ENCODE measurements at places on chromosomes 12 and 14.

DNA sequence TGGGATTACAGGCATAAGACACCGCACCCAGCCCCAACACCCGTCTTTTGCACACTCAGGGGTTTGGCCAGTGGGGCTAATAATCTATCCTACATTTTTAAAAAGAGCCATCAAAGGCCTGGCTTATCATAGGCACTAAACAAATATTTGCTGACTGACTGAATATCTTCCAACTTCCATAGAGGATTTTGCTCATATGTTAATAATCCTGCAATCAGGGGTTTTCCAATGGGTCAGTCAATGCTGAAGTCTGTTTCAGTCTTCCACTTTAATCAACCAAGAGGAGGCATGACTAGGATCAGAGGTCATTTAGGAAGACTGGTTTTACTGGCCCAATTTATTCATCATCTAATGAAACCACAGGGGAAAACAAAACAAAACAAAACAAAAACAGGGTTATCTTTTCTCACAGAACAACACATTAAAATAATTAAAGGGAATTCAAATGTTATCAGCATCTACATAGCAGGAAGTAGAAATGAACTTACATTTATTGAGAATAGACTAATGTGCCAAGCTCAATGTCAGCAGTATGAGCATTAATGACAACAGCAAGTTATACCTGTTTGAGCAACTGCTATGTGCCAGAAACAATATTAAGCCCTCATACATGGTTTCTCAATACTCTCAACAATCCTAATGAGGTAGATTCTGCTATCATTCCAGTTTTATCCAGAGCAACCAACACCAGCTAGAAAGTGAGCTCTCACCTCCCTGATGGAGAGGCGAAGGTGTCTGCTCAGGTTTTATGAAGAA is 372.2 kb downstream of the EGLN3 start:
- no peak for DNase-seq

- peak; percentile 81 for DNase-seq
These were observed 5.4 kb downstream of the PLEKHH1 start for GRCh38 chr14:67538501-67538900.

GRCh38 chr14:104576970-104577332 is 2.6 kb upstream of the C14orf180 start:
- DNase-seq: no peak

DNA sequence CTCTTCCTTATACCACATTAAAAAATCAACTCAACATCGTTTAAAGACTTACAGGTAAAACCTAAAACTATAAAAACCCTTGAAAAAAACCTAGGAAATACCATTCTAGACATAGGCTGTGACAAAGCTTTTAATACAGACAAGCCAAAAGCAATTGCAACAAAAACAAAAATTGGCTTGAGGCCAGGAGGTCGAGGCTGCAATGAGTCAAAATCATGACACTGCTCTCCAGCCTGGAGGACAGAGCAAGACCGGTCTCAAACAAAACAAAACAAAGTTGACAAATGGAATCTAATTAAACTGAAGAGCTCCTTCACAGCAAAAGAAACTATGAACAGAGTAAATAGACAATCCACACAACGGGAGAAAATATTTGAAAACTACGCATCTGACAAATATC is 1057.8 kb downstream of the FSCB start:
- DNase-seq: no peak

DNA sequence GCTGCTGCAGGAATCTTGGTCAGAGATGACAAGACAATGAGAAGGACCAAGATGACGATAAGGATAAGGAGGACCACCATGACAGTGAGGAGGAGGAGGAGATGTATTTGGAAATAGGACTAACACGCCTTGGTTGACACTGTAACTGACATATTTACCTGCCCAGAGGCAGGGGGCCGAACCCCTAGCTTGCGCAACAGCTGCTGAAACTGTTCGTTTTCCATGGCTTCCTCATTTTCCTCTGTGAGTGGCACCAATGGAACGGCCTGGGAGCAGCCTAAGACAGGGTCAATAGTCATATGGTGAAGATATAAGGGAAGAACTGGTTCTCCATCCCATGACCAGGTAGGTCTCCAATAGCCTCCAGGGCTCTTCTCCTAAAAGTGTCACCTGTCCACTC is 28.8 kb downstream of the TIMELESS start:
- no peak for DNase-seq

GRCh38 chr14:65821224-65821753 is 408.8 kb downstream of the FUT8 start:
- DNase-seq: no peak

- DNase-seq: no peak
These were observed 114.8 kb upstream of the FLRT2 start for GRCh38 chr14:85415015-85415712.

DNA sequence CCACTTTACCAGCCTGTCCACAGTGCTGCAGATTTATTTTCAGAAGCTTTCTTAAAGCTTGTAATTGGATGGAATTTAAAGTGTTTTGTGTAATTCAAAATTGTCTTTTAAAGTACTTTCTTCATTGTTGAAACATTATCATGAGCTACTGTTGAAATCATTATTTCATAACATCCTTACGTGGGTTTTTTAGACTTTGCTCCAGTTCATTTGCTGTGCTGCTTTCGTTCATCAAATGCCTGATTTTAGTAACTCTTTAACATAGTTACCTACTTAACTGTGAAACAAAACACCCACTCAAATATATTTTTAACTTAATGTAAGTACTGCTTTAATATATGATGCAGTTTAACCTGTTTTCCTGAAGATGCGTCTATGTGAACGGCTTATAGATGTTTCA is 47.5 kb downstream of the PIWIL1 start:
- DNase-seq: no peak

DNA sequence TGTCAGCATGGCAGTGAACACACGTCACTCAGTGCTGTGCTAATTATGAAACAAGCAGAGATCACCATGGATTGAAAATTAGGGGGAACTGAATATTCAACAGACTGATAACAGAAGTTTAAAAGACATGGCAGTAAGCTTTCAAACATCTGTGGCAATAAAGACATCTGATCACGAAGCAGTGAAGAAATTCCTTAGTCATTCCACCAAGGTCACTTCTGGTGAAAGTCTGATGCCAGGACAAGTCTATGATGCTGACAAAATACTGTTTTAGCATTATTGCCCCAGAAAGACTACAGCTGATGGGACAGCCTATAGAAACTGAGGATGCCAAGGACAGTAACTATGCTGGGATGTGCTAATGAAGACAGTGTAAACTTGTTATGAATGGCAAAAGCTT is 126.9 kb upstream of the RBM19 start:
- no peak for DNase-seq

DNA sequence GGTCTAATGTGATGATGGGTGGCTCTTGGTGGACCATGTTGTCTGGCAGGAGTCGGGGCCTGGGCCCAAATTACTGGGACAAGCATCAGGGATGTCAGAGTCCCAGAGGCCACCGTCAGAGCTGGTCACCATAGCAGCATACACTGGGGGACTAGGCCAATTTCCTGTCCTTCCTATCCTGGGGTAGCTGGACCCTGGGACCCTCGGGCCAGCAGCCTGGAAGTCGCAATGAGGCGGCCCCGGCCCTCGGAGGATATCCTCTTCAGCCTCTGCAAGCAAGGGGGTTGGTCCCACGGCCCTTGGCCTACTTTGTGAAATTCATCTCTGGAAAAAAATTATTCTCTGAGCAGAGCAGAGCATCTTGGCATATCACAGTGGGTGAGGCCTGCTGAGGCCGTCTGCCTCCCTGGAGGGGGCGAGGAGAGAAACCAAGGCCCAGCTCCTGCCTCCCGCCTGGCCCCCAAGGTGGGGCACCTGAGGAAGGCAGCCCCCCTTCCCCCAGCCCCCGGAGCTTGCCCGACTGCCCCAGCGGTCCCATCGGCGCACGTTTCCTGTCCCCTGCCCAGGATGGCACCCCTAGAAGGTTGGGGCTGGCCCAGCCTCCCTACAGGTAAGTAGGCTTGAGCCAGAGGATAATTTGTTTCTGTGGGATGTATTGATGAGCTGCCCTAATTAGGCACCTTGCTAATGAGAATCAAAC is 135.0 kb upstream of the MYL2 start:
- DNase-seq: no peak

DNA sequence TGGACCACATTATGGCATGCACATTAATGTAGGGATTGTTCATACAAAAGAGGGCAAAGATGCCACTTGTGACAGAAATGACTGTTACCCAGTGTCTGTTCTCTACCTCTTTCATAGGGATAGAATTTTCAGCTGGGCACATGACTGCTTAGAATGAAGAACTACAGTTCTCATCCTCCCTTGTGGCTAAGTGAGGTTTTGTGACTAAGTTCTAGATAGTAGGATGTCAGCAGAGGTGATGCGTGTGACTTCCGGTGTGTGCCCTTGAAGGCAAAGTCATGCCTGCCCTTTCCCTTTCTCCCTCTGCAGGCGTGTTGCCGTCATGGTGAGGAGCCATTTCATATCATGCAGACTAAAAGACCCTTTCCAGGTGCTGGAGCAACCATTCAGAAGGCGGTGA is 99.3 kb downstream of the CACNA1C start:
- DNase-seq: no peak

DNA sequence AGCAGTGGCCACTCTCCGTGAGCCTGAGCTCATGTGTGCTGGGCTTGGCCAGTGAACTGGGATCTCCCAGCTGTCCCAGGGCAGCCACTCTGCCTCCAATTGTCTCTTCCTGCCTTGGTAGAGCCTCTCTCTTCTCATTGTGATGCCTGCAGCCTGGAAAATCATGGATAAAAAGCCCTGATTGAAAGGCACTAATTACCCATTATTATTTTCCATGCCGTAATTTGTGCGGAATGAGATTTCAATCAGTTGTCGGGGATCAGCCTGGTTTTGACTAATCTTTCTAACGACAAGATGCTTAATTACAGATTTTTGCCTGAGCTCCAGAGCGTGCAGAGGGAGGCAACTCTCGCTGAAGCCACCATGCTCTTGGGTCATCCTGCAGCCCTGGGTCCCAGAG is 52.7 kb downstream of the ESRRB start:
- no peak for DNase-seq

- DNase-seq: no peak
These were observed 53.8 kb upstream of the GSC start for GRCh38 chr14:94823556-94824341.

GRCh38 chr14:95316821-95317220 is 2.9 kb downstream of the CLMN start:
- no peak for DNase-seq

- DNase-seq: no peak
These were observed 39.9 kb downstream of the BCL11B start for GRCh38 chr14:99231850-99232713.

GRCh38 chr12:132206046-132206434 is 61.8 kb downstream of the NOC4L start:
- no peak for DNase-seq

DNA sequence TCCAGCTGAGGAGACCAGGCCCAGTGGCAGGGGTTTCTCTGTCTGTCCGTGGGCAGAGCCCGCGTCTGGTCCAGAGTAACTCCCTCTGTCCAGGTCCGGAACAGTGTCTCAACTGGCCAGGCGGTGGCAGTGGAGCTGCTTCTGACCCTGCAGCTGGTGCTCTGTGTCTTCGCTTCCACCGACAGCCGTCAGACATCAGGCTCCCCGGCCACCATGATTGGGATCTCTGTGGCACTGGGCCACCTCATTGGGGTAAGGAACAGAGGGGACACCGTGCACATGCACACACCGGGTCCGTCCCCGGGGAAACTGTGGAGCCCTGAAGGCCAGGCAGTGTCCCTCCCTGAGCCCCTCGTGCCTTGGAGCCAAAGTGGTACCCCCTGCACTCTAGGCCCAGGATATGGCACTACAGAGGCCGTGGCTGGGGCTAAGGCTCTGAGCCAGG is 1.5 kb downstream of the AQP6 start:
- peak; percentile 63 for DNase-seq

- peak; percentile 91 for DNase-seq
These were observed 3.7 kb downstream of the UNC119B start for GRCh38 chr12:120713861-120714482.

DNA sequence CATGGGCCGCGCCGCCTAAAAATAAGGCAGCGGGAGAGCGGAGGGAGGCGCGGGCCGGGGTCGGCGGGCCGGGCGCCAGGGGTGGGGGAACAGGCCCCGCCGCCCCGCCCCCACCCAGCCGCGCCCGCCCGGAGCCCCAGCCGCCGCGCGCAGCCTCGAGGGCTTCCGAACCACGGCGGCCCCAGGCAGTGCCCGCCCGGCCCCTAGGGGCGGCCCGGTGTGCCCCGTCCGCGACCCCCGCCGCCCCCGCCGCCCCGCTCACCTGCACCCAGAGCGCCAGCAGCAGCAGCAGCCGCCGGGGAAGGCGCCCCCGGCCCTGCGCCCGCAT is 519 bp downstream of the JAG2 start:
- no peak for DNase-seq

- no peak for DNase-seq
These were observed 62.7 kb downstream of the PELI2 start for GRCh38 chr14:56180754-56181542.

GRCh38 chr14:63938198-63939005 is 85.6 kb downstream of the SYNE2 start:
- no peak for DNase-seq

GRCh38 chr14:35925319-35925718 is 99.2 kb downstream of the BRMS1L start:
- DNase-seq: no peak

DNA sequence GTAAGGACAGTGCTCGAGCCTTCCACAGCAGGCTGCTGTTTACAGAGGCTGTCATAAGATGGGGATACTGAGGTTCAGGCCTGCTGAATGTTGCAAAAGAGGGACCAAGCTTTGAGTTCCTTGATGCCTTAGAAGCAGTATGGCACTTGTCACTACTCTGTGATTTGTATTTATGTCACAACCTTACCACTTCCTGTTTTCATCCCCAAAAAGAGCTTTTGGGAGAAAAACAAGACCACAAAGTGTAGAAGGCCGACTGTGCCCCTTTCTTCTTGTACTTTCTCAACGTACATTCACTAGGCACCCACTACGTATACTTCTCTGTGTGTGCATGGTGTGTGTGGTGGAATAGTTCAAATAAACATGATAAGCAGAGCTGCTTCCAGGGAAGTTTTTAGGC is 90.1 kb downstream of the DRAM1 start:
- DNase-seq: no peak

GRCh38 chr12:93827669-93828068 is 150.5 kb downstream of the CRADD start:
- no peak for DNase-seq

GRCh38 chr12:3881281-3881950 is 8.2 kb upstream of the PARP11 start:
- no peak for DNase-seq

GRCh38 chr12:50951112-50951511 is 1.2 kb upstream of the HIGD1C start:
- no peak for DNase-seq

DNA sequence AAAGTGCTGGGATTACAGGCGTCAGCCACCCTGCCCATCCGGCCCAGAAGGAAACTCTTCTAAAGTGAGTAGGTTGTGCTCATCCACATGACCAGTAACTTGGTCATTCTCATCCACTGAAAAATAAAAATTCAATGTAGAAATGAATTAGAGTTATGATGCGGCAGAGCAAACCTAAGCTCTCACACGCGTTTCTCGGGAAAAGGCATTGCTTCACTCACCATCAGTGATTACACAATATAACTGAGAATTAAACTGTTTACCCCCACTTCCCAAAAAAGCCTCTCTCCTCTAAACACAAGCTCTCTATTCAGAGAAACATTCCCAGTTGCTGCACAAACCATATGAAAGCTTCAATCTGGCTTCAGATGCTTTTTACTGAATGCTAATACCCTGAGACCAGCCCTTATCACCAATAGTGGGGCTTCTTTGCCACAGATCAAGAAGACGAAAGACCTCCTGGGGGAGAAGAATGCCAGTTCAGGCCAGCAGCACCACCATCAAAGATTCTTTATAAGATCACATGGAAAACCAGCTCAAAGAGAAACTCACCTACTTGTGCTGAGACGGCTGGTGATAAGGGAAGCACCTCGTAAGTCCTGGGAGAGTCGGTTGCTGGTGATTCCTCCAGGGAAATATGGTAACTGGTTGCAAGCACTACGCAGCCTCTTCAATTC is 121.5 kb upstream of the SFSWAP start:
- no peak for DNase-seq

Measured in cerebellar cortex (tissue), 1 donor.